ENCODE measurements at places on chromosomes 6 and 20.

DNA sequence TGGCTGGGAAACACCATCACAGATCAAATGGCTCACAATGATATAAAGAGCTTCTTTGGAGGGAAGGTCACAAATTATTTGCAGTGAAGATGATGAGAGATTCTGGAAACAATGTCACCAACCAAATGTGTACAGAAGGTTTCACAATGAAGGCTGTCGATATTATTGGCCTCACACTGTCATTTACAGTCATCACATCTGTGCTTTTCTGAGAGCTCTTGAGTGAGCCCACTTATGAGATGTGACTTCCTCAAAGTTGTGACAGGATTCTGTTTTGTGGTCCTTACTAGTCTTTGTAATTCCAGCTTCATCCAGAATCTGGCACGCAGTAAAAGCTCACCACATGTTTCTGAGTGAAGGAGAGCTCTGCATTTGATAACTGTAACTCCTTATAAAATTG, 133.6 kb downstream of the LMBRD1 start:
- no peak for DNase-seq

DNA sequence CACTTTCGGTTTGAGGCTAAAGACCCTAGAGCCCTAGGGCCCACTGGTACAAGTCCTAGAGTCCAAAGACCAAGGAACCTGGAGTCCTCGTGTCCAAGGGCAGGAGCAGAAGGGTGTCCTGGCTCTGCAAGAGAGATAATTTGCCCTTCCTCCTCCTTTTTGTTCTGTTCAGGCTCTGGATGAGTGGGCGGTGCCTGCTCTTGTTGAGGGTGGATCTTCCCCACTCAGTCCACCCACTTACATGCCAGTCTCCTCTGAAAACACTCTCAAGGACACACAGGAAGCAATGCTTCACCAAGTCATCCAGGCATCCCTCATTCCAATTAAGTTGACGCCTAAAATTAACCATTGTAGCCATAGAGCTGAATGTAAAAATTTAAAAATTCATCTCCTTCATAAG, 102.1 kb downstream of the UST start:
- no peak for DNase-seq

DNA sequence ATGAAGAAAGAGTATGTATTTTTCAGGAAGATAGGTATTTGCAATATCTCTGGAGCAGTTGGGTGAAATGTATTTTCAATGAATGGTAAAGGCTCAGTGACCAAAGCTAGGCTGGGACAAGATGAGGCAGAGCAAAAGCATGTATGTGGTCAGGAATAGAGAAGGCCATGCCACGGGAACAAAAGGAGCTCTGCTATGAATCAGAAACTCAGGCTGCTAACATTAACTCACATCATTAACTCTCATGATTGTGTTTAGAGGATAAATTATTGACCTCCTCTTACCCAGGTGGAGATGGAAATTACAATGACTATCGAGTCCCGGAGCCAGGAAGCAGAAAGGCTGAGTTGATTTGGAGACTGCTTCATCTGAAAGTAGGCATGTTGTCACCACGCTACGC, 220.2 kb downstream of the FUT9 start:
- no peak for DNase-seq

GRCh38 chr20:24866742-24867141, 82.3 kb upstream of the CST7 start:
- no peak for DNase-seq

DNA sequence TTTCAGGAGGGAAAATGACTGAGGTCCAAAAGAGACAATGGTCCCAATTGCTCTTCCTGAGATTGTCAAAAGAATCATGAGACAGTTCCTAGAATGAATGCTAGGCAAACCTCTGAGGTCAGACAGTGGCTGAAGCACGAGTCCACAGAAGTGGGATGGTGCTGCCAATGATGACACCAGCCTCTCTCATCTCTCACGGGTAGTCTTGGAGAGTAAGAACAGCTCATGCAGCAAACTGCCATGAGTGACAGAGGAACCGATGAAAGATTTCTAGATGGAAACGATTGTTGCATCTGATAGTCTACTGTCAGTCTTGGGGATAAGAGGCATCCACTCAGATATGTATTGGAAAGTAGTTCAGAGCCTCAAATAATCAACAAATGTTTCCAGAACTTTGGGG, 188.7 kb downstream of the SLC24A3 start:
- DNase-seq, result no peak

- DNase-seq, result no peak
These were observed 588.2 kb upstream of the NRSN1 start for GRCh38 chr6:23537828-23538227.

DNA sequence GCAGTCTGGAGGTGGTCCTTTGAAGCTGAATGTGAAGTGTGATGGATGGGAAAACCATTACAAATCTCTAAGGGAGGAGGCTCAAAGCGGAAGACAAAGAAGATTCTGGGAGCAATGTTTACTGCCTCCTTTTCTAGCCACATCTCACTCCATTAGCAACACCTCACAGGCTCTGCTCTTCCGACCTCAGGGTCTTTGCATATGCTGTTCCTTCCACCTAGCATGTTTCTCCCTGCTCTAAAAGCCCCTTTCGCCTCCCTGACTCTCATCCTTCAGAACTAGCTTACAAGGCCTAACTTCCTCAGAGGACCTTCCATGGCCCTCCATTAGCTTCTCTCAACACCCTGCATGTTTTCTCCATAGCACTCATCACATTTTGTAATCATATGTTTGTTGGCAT, 4.6 kb upstream of the TCP11 start:
- no peak for DNase-seq

DNA sequence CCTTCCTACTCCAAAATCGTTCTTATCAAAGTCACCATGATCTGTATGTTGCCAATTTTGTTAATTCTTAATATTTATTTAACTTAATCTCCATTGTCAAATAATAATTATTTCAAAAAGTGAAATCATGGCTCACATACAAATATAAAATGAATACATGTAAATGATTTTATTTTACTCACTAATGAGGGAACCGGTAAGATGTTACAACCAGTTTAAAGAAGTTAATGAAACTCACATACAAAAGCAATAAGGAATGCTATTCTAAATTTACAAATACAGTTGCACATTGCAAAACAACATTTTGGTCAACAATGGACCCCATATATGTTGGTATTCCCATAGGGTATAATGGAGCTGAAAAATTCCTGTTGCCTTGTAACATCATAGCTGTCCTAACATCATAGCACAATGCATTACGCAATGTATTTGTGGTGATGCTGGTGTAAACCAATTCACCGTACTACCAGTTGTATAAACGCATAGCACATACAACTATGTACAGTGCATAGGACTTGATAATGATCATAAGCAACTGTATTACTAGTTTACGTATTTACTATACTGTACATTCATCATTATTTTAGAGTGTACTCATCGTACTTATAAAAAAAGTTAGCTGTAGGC, 6.5 kb upstream of the SLC22A16 start:
- DNase-seq, result no peak

DNA sequence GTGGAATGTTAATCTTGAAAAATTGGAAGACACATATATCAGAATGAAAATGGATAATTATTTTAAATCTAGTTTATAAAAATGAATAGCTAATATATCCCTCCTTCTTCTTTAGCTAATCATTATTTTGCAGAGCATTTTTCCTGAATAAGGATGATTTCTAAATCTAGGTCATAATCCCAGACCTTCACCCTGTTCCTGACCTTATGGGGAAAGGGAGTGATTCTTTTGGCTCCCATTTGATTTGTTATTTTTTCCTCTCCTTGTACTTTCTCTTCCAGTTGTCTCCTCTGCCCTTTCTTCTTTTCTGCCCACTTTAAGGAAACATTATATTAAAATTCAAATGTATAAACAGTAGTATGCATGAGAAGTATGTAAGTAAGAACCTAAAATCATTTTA, 190.1 kb downstream of the MTFR2 start:
- no peak for DNase-seq

DNA sequence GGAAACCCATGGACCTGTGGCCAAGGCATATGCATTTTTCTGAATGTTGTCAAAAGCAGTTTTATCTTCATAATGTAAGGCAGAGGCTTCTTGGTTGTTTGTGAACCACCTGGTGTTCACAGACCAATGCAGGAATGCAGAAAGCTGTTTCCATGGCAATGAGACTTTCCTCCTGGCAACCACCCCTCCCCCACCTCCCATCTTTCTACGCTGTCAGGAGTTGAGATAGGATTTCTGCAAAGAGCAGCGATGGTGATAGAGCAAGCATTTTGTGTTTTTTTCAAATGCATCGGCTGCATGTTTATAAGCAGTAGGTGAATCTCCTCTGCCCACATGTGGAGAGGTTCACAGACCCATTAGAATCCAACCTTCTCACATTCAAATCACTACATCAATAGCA, 114.1 kb upstream of the SMLR1 start:
- no peak for DNase-seq

GRCh38 chr6:134424798-134425170, 106.9 kb upstream of the SGK1 start:
- DNase-seq, result no peak

DNA sequence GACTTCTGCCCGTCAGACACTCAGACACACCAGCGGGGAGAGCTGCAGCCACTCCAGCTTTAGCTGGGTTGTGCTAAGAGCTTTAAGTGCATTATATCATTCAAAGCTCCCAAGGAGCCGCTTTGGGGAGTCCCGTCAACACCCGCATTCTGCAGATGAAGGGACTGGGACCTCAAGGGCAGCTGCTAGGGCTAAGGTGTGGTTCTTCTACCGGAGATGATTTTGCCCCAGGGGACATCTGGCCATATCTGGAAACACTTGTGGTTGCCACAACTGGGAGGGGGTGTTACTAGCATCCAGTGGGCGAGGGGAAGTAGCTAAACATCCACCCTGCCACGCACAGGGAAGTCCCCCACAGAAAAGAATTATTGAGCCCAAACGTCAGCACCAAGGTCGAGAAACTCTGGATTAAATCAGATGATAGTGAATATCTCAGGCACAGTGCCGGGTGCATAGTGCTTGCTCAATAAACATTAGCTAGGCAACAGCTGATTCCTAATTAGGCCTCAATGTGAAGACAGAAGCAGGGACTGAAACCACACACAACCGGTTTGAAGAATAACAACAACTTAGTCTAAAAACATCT, 29.6 kb downstream of the PMEPA1 start:
- DNase-seq, result no peak

GRCh38 chr20:37528446-37529213, 954 bp upstream of the BLCAP start:
- no peak for DNase-seq

GRCh38 chr6:52984247-52984646, 10.8 kb downstream of the GSTA4 start:
- no peak for DNase-seq

DNA sequence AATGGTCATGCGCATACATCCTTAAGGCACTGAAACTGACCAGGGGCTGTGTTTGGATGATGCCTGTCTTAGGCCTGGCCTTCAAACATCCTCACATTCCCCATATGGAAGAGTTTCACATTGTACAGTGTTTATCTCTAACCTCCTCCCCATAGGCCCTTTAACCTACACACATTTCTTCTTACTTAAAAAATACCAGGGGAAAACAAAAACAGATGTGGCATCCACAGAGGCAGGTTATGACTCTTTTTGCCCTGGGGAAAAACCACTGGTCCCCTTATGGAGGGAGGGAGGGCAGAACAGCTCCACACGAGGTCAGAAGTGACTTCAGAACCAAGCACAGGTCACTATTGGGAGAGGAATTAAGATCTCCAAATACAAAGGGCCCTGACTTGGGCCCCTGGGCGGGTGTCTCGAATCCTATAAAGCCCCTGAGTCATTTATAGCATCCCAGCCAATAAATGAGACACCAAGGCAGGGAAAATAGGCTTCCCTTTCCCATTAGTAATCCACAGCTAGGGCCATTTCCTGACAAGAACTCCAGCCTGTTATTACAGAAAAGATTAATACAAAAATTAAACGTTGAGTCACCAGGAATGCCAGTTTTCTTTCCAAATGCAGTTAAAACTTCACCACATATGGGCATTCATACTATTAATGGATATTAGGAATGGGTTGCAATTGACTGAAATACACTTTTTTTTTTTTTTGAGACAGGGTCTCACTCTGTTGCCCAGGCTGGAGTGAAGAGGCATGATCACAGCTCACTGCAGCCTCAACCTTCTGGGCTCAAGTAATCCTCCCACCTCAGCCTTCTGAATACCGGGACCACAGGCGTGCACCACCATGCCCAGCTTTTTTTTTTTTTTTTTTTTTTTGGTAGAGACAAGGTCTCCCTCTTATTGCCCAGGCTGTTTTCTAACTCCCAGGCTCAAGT, 107.2 kb downstream of the ATP9A start:
- no peak for DNase-seq

DNA sequence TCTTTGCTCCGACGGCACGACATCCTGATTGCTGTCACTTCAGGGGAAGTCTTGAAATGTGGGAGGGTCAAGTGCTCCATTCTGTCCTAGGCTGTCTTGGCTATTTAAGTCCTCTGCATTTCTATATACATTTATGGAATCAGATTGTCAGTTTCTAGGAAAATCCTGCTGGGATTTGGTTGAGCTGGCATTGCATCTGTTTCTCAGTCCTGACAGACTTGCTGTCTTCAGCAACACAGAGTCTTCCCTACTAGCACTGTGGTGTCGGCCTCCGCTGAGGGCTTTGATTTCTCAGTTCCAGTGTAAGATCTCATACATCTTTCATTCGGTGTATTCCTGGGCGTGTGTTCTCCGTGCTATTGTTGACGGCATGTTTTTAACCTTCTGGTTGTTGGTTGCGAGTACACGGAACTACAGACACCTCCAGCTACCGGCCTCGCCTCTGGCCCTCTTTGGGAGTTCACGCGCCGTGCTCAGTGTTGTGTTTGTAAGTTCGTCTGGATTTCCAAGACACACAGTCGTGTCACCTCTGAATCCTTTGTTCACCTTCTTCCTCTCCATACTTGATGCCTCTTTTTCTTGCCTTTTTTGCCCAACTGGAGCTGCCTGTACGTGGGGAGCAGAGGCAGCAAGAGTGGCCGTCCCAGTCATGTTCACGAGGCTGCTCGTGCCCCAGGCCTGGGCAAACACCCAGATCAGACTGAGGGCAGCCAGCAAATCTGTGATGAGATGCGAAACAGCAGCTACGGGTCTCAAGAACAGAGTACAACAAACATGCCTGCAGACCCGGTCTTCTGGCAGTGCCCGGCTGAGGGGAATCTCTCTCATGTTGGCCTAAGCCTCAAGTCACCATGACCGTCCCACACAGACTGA, 92.8 kb downstream of the TAF4 start:
- no peak for DNase-seq

DNA sequence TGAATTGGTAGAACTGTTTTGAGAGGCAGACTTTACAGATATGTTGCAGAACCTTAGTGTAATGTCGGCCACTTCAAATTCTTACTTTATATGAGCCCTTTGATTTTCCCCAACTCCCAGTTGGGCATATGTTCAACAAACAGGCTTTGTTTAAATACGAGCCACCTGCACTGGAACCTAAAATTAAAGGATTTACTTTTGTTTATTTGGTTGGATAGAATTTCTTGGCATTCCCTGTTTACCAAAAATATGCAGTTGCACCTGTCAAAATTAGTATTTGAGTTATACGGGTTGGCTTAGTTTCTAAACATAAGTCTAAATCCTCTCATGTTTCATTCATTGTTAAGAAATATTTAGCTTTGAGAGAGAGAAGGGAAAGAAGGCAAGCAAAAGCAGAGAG, 2.4 kb upstream of the GLYATL3 start:
- no peak for DNase-seq

Data from DMS153 (cell line).